ENCODE measurements at places on chromosomes 16 and 17. TPM values are rescaled to one million over a fixed set of nuclear protein-coding genes. Genes with fewer than 3 reads are reported as not detected.

TUFM gene
- total RNA-seq, result 162 TPM

SPNS1 gene
- total RNA-seq, result 35.5 TPM

DNA sequence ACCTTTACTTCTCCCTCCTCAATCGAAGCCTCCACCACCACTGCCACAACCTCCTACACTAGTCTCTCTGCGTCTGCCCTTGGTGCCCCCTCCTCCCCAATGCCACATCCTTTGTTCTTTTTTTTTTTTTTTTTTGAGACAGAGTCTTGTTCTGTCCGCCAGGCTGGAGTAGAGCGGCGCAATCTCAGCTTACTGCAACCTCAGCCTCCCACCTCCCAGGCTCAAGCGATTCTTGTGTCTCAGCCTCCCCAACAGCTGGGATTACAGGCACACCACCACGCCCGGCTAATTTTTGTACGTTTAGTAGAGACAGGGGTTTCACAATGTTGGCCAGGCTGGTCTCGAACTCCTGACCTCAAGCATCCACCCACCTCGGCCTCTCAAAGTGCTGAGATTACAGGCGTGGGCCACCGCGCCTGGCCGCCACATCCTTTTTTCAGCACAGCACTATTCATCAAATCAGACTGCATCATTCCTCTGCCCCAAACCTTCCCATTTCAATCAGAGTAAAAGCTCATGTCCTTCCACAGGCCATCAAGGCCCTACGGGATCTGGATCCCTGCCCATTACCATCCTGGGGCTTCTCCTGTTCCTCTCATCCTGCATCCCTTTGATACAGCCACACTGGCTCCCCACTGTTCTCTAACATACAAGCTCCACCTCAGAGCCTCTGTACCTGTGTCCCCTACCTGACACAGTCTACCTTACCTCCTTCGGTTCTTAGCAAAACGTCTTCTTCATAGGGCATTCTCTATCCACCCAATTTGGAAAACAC lies 2.0 kb downstream of the KLHL11 start:
- DNase-seq, result no peak

DNA sequence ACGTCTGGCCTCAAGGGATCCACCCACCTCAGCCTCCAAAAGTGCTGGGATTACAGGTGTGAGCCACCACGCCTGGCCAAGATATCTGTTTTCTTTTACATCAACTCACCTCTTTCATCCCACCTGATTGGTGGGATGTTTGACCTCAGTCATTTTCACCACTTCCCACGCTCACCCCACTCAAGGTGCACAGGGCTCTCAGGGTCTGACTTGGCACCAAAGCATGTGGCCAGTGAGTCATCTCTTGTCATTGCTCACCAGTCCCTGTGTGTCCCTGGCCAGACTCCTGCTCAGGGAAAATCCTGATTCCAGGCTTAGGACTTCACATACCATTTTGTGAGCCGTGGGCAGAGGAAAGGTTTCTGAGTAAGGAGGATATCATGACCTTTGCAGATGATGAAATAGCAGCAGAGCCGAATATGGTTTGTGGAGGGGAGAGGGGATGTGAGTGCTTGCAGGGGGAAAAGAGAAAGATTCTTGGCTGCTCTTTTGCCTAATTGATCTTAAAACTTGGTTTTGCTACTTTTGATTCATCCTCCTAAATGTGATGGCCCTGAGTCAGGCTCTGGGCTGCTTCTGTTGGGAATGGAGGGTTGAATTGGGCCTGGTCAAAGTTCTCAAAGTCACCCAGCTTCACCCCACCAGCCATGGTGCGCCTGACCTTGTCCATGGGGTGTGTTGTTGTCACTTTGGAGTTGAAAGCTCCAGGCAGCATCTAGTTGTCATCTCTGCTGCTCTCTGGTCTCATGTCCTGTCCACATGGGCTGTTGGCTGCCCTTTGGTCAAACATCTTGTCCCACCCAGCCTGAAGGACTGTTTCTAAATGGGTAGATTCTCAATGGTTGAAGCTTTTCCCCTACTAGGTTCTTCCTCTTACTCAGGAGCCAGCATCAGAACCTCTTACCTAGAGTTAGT lies 6.0 kb upstream of the KCNH6 start:
- no peak for DNase-seq

GRCh38 chr17:66371561-66371960 lies 69.1 kb downstream of the PRKCA start:
- no peak for DNase-seq

CLDN7 gene
- total RNA-seq, result 9.7 TPM

DNA sequence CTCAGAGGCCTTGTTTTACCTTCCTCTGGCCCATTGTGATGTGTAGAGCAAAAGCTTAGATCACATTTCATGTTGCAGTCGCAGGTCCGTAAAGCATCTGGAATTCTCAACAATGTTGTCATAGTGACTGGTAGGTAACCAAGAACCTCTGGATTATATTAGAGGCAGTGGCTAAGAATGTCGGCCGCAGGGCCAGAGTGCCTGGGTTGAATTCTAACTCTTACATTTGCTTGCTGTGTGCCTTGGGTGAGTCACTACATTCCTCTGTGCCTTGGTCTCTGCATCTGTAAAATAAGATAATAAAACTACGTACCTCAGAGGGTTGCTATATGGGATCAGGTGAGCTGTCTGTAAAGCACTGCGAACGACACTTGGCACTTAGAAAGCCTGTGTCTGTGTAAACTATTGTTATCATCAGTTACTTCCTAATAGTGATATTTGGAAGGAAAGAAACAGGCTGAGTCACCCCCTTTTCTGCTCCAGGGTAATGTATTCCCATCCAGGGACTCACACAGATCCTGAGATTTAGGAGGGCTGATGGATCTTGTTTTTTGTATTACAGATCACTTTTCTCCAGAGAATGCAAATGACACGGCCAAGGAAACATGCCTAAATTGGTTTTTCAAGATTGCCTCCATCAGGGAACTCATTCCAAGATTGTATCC lies 52.2 kb downstream of the VPS35L start:
- DNase-seq, result no peak

OR1A1 gene
- total RNA-seq, result not detected

SULT1A4 gene
- 3.0 TPM for total RNA-seq

DNA sequence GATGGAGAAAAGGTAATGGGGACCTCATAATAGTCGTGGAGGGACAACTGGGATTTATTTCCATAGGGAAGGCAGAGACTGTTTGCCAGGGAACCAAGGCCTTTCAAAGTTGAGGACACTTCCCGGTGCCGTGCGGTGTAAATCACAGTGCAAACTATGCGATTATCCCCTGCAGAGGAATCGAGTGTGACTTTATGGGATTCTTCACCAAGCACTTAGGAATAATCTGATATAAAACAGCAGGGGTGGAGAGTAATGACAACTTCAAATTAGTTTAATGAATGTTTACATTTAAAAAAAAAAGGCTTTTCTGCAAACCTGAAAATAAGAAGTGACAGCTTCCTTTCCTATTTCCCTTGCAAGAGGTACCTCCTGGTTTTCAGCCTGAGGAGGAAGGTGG lies 538.2 kb downstream of the MAF start:
- DNase-seq, result no peak

DNA sequence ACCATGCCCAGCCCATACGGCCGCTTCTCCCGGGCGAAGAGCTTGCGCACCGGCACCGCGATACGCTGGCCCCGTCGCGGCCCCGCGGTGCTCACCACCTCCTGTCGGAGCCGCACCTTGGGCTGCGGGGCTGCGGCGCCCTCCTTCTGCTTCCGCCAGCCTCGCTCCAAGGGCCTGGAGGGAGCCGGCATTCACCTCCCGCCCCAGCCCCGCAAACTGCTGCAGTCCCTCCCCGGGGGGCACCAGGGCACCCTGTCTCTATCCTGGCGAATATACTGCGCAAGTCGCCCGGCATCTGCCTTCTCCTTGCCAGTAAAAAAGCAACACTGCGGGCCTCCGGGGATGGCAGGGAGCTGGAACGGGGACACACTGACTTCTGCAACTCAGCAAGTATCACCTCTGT lies 8.3 kb downstream of the SNRNP25 start:
- DNase-seq, result no peak

DNA sequence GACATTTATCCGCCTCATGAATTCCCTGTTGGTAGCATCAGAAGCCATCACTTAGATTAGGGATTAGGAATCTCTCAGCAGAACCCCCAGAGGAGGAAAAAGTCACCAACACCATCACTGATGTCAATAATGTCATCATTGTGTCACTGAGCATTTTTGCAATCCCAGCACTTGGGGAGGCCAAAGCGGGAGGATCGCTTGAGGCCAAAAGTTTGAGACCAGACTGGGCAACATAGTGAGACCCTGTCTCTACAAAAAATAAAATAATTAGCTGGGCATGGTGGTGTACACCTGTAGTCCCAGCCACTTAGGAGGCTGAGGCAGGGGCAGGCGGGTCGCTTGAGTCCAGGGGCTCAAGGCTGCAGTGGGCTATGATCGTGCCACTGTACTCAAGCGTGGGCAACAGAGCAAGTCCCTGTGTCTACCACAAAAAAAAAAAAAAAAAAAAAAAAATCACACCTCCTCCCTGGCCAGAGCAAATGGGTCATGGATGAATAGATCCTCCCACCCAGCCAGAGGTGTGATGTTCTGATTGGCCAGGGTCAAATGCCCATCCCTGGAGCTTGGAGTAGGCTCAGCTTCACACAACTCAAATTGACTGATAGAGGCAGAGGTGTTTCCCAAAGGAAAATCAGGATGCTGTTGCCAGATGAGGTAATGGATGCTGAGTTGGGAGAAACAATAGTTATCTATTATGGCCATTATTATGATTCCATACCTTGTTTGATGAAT lies 31.6 kb downstream of the VWA3A start:
- no peak for DNase-seq

DNA sequence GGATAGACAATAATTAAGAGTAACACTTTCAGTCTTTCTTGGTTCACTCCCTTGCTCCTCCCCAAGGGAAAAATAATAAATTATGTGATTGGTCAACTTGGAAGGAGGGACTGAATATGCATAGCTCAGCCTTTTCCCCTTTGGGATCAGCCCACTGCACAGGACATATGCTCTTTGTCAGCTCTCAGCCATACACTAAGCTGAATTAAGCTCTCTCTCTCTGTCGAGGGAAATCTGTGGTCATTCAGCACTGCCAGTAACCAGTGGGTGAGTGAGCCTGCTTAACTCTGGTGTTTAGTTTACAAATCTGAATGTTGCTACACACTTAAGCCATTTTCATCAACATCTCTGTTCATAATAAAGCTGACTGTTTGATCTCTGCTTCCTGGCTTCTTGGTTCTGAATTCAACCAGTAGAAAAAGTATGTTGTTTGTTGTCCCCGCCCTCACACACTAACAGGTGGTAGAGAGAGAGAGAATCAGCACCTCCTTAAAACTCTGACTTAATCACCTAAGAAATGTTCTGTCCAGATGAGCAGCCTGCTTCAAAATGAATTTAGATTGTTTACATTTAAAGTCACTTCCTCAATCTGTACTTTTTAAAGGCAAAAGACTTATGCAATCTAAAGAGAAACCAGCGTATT lies 102.3 kb upstream of the C17orf78 start:
- DNase-seq, result no peak

- DNase-seq, result no peak
Observed at GRCh38 chr17:82087961-82088837, 9.8 kb downstream of the FASN start.

- no peak for DNase-seq
Observed at GRCh38 chr17:6670999-6671398, 19.4 kb downstream of the C17orf100 start.

PHKB gene
- total RNA-seq, result 46.6 TPM

KCNJ2 gene
- 0.27 TPM for total RNA-seq

GRCh38 chr16:72721981-72722380 lies 325.9 kb downstream of the ZFHX3 start:
- DNase-seq, result no peak

GRCh38 chr17:74417178-74418045 lies 14.5 kb upstream of the GPRC5C start:
- no peak for DNase-seq

- DNase-seq, result no peak
Observed at GRCh38 chr16:56769677-56770076, 39.7 kb downstream of the NUP93 start.

TBX2 gene
- under 0.01 TPM for total RNA-seq

TERB1 gene
- total RNA-seq, result not detected

PLK1 gene
- 3.0 TPM for total RNA-seq

DNA sequence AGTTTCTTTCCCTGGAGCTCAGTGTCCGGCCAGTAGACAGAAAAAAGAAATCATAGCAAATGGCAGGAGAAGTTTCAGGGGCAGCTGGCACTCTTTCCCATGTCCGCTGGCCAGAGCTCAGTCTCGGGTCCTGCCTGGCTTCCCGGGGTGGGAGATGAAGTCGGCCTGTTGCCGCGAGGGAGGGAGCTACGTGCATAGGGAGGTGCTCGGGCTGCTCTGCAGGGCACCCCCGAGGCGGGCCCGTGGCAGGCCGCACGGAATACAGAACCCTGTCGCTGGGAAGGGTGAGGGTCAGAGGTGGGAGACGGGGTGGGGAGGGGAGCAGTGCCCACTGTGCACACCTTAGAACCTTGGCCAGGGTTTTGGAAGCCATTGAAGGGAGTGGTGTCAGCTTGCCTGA lies 78.3 kb upstream of the FOXF1 start:
- no peak for DNase-seq

GRCh38 chr16:55030944-55031343 lies 100.3 kb downstream of the IRX5 start:
- no peak for DNase-seq

- DNase-seq, result no peak
Observed at GRCh38 chr16:70578035-70578434, 54.4 kb downstream of the SF3B3 start.

DNA sequence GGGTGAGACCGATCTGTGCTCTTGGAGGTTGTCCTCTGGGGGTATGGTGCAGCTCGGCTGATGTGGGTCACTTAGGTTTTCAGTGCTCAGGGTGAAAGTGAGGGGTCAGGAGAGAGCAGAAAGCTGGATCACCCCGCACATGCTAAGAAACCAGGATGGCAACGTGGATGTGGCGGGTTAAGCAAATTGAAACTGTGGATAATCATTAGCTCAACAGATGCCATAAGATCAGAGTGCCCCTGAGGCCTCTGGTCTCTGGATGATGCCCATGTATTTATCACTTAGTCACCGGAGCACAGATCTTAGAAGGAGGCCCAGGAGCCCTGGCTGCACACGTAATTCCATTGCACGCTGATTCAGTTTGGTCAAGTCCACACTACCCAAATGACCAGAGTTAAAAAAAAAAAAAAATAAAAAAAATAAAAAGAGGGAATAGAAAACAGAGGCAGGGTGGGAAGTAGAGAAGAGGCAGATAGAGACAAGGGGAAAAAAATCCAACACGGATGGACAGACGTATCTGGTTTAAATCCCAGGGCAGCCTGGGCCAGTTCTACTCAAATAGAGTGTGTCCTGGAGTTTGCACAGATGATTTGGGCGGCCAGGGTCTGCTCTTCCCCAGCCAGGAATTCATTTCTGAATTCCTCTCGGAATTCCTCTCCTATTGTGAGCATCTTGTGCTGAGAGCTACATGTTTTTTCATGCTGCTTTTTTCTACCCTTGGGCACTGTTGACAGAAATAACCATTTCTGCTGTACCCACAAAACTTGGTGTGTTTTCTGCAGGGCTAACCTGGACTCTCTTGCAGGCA lies 378.3 kb downstream of the CPPED1 start:
- no peak for DNase-seq

- DNase-seq, result no peak
Observed at GRCh38 chr17:49646391-49647255, 31.3 kb downstream of the SPOP start.

Measured in hematopoietic multipotent progenitor cell (in vitro differentiated cells).